Progenitor cell of endocrine pancreas (in vitro differentiated cells): ENCODE measurements at places on chromosomes 16 and 17. TPM values are rescaled to one million over a fixed set of nuclear protein-coding genes. Genes with fewer than 3 reads are reported as not detected.

The G6PC1 gene
- not detected in 2 replicates for total RNA-seq

DNA sequence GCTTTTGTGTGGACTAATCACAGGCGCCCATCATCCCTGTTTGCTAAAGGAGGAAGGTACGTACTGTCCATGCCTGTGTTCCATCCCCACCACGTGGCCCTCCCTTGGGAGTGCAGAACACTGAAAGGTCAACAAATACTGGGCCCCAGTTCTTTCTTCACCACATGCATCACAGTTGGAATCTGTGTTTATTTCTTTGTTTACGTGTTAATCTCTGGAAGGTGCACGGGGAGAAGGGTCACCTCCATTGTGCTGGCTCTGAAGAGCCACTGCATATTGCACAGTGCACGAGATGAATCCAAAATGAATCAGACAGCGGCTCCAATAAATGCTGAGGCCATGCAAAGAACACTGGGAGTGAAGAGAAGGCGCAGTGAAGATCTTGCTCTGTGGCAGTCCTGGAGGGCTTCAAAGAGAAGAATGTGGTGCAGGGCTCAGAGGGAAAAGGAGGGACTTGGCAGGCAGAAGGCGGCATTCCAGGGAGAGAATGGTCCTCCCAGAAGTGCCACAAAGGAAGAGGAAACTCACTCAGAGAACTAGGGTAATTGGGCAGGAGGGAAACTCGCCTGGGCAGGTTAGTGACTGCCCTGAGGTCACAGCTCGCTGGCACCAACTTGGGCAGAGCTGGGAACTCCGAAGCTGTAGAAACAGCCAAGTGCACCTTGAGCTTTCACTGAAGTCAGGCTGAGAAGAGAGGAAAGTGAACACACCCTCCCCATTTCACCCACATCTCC, 3.7 kb downstream of the RPH3AL start:
- H3K4me3 ChIP-seq: no peak overlapping the region
- H3K36me3 ChIP-seq: peaks cover 3% of the 10 kb centered on the region
- no peak for DNase-seq
- peaks cover 48% of the 10 kb centered on the region for H3K4me1 ChIP-seq
- H3K27ac ChIP-seq: peak overlapping the region; percentile 59
- no peaks in the 10 kb centered on the region for H3K27me3 ChIP-seq

- no peak overlapping the region for H3K4me3 ChIP-seq
- peaks cover 1% of the 10 kb centered on the region for H3K4me1 ChIP-seq
- no peaks in the 10 kb centered on the region for H3K36me3 ChIP-seq
- no peak overlapping the region for H3K27ac ChIP-seq
Observed at GRCh38 chr17:9931144-9931741, 26.2 kb upstream of the RCVRN start.

- DNase-seq: no peak
- no peak overlapping the region for H3K27ac ChIP-seq
- H3K4me3 ChIP-seq: no peak overlapping the region
- no peaks in the 10 kb centered on the region for H3K27me3 ChIP-seq
Observed at GRCh38 chr16:10981697-10982216, 37.4 kb downstream of the CLEC16A start.
